Activated gamma-delta T cell treated with anti-CD3 and anti-CD28 coated beads, Interleukin-2, amount 50 U/mL, for 16 hours (primary cell): ENCODE measurements at places on chromosomes 3 and 15.

DNA sequence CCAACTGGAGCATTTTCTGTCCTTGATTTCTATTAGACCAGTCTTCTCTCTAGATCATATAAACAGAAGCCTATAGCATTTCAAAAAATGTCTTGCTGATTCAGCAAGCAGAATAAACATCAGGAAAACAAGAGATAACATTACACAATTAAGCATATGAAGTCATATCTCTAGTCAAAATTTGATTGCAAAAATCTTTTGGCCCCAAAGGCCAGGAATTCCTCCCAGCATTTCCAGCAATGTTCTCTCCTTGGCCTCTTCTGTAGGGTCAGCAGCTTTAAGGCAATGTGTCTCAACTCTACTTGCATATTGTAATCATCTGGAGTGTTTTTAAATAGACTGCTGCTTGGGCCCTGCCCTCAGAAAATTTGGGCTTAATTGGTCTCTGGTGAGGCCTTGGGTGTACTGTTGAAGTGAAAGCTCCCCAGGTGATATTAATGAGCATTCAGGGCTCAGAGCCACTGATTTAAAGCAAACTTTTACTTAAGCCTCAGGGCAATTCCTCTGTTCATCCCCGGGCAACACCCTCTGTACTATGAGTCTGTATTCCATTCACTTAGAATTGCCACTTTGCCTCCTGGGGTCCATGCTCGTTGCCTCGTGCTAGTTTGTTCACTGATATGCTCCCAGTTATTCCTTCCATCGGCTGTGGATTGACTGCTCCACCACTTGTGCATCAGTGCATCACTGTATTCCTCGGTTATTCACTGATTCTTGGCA lies 1072.6 kb downstream of the ROBO2 start:
- DNase-seq = no peak

DNA sequence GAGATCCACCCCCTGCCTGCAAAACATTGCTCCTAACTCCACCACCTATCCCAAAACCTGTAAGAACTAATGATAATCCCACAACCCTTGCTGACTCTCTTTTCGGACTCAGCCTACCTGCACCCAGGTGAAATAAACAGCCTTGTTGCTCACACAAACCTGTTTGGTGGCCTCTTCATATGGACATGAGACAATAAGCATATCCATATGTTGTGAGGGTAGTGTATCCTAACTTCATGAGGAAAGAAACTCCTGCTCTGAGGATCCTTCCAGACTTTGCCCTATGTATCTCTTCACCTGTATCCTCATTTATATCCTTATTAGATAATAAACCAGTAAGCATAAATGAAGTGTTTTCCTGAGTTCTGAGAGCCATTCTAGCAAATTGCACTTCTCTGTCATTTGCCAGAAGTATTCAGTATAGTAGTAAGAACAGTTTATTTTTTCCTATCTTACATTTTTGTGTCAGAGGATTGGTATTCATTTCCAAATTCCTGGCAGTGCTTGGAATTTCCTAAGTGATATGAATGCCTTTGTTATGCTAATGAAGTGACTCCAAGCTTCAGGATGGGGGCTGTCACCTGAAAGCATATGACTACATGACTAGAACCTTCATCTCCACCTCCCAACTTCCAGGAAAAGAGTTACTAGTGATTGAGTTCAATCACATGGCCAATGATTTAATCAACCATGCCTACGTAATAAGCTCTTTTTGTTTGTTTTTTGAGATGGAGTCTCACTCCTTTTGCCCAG lies 30.2 kb downstream of the TTBK2 start:
- no peak for DNase-seq

GRCh38 chr15:99014803-99015697 lies 7.5 kb upstream of the PGPEP1L start:
- peak; percentile 8 for DNase-seq

DNA sequence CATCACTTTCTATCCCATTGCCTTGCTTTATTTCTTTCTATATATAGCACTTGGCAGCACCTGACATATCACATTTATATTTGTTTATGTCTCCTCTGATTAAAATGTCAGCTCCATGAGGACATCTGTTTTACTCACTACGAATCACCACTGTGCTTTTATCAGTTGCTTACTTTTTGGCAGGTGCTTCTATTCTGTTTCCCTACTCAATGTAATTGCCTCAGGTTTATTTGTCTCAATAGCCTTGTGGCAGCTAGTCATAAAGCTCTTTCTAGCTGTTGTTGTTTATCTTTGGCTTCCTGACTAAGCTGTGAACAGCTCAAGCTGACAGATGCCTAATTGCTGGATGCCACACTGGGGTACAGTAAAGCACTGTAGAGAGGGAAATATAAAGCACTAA lies 85.5 kb downstream of the VPS13C start:
- no peak for DNase-seq

DNA sequence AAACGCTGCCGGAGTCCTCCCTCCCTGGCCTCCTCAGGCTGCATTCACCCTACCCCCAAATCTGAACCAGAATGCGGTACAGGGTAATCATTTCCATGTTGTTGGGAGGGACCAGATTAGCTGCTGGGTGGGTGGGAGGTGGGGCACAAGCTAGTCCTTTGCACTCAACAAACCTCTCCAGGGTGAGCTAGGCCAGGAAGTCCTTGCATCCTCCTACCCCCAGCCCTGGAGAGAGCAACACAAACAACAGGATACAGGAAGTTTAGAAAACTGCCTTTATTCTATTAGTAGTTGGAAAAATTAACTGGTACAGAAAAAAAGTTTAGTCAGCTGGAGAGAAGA lies 702 bp upstream of the GPX1 start:
- no peak for DNase-seq

- DNase-seq = no peak
These were observed 230.2 kb downstream of the ZNF621 start for GRCh38 chr3:40754994-40755393.

- DNase-seq = no peak
These were observed 30.9 kb upstream of the TLE3 start for GRCh38 chr15:70128414-70129140.

GRCh38 chr3:31356941-31357340 lies 175.8 kb upstream of the STT3B start:
- no peak for DNase-seq

DNA sequence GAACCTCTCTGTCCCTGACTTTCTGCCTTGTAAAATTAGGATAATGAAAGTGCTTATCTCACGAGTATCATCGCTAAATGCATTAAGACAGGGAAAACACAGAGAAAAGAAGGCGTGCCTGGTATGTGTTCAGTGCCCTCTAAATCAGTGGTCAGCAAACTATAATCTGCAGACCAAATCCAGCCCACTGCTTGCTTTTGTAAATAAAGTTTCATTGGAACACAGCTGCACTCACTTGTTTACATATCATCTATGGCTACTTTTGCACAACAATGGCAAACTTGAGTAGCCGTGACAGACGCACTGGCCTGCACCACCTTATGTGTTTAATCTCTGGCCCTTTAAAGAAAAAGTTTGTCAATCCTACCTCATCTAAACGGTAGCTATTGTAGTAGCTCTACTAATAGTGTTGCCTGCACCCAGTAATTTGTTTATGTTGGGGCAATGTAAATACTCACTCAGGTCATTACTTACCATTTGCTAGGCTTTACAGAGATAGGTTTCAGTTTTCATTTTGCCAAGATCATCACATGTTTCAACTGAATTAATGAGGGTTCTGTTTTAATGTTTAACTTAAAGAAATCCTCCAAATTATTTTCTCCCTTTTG lies 229.4 kb downstream of the FEZF2 start:
- no peak for DNase-seq
